ENCODE measurements at places on chromosomes 3 and 15.

DNA sequence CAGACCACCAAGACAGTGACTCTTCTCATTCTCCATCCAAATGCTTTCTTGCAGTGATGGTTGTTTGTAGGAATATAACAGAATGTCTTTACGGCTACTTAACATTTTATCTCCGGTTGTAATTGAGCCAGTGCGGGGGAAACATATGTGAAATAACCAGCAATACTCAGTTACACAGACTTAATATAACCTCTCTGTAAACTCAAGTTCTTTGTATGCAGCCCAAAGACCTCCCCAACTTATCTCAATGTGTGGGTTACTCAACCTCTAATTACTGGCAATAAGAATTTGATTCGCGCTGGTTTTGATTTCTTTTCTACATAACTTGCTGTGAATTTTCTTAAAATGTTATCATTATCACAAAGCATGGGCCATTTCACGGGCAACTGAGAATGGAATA lies 250.6 kb downstream of the TAFA4 start:
- no peak for DNase-seq

DNA sequence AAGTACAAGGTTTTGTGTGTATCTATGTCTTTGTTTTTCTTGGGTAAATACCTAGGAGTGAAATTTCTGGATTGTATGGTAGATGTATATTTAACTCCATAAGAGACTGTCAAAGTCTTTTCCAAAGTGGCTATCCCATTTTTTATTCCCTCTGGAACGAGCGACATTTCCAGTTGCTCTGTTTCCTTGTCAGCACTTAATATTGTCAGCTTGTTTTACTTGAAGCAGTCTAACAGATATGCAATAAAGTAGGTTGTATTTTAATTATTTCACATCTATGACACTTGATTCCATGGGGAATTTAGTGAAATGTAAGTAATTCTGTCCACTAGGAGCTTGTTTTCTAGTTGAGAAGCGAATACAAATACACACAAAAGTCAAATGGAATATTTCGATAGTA lies 18.5 kb upstream of the BNIP2 start:
- no peak for DNase-seq

DNA sequence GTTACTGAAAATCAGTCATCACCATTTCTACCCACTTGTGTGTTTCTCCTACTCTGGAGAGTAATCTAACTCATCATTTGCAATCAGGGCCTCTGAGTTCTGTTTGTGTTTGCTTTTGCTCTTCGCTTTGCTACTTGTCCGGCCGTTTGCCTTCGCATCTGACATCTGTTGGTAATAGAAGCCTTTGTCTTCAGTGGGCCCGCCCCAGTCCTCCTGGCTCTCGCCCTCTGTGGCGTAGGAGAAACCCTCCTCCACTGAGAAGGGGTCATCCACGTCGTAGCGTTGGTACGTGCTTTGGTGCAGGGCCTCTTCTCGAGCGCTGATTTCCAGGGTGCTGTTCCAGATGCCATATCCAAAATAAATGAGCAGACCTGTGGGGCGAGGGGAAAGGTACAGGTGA lies 48.3 kb downstream of the CLDN11 start:
- DNase-seq: no peak

GRCh38 chr15:49979705-49980382 lies 139.2 kb downstream of the ATP8B4 start:
- DNase-seq: no peak

DNA sequence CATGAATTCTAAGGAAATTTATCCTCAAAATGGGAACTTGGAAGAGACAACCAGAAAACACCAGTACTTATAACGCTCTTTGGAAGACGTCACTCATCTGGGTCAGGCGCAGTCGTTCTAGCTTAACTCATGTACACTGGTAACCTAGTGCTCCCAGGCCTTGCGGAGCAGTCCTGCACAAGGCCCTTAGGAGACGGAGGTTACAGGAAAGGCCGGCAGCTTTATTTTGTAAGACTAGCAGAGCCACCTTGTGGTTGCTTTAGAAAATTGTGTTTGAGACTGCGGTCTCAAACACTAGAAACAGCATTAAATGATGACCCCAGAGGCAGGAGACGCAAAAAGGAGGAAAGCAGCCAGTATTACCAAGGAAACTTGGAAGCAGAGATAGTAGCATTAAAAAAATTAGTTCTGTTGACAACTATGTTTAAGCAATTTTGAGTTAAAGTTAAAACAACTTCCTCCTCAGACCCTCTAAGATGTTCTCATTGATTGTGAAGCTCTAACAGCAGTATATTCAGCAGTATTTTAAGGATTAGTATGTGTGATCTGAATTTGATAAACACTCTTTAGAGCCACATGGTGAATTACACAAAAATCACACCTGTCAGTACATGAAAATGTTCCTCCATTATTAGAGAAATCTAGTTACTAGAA lies 141.9 kb upstream of the C2CD4B start:
- peak; percentile 55 for DNase-seq

GRCh38 chr3:10189557-10190354 lies 25.0 kb downstream of the IRAK2 start:
- DNase-seq: no peak

- no peak for DNase-seq
Observed at GRCh38 chr3:132592216-132592615, 4.9 kb upstream of the ACKR4 start.

GRCh38 chr3:140505213-140505612 lies 172.7 kb upstream of the TRIM42 start:
- DNase-seq: no peak

- DNase-seq: peak; percentile 13
Observed at GRCh38 chr3:19348941-19349564, 200.7 kb downstream of the KCNH8 start.

- no peak for DNase-seq
Observed at GRCh38 chr3:58197588-58197987, 13.2 kb downstream of the DNASE1L3 start.

DNA sequence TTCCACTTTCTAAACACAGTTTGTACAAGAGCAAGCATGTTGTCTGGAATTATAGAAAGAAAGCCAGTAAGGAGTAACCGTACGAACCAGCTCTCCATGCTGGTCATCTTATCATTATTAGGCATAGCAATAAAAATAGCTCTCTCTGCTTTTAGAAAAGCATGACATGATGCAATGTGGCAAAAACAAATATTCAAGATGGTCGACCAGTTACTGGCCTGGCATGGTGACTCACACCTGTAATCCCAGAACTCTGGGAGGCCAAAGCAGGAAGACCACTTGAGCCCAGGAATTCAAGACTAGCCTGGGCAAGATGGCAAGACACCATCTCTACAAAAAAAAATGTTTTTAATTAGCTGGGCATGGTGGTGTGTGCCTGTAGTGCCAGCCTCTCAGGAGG lies 2.6 kb upstream of the MAP4 start:
- no peak for DNase-seq
